ENCODE measurements at places on chromosomes 4 and X.

DNA sequence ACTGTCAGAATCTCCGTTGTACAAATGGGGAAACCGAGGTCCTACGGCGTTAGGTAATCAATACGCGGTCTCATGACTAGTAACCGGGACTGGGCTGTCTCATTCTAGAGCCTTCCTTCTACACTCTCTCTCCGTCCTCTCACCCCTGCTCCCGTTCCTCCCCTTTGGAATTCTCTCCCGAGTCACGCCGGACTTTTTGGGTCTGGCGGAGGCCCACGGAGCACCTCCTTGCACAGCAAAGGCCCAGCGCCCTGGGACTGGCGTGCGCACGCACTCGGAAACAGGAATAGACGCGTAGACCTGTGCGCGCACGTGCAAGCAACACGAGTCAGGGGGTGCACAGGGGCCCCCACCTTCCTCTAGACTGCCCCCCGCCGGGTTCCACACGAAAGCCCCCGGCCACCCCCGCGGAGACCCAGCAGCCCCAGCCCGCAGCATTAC lies 361 bp downstream of the QDPR start:
- peak; percentile 17 for DNase-seq

- no peak for DNase-seq
Measured at GRCh38 chr4:71243091-71243833, 95.6 kb upstream of the SLC4A4 start.

DNA sequence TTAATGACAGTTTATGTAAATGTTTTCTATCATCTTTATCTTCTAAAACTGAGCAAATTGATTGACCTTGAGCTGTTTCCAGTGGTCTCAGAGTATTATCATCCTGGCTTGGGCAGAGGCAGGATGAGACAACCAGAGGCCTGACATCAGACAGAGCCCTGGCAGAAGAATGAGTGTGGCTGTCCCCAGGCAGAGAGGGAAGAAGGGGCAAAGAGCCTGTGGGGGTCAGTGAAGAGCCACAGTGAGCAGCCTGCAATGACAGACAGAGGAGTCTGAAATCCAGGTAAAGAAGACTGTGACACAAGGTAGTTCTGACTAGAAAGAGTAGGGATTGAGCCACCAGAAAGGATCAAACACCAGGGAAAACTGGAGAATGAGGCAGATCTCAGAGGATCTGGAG lies 182.4 kb upstream of the ARSJ start:
- DNase-seq, result no peak

DNA sequence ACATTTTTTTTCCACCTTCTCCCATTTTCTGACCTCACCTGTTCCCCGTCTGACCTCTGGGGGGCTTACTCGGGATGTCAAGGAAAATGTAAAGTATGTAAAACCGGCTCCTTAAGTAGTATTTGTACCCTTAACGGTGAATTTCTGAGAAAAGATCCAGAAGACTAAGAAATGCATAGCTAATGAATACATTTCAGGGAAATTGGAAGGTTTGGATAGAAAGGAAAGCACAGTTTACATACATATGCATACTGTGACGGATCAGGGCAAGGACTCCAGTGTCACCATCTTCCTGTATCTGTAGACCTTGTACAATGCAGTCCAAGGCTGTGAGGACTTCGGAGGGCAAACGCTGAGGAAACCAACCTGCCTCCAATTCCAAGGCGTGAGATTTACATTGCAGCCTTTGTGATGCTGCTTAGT lies 2185.9 kb upstream of the TENM3 start:
- DNase-seq, result no peak

- no peak for DNase-seq
Measured at GRCh38 chrX:134712272-134712671, 54.0 kb upstream of the PLAC1 start.

DNA sequence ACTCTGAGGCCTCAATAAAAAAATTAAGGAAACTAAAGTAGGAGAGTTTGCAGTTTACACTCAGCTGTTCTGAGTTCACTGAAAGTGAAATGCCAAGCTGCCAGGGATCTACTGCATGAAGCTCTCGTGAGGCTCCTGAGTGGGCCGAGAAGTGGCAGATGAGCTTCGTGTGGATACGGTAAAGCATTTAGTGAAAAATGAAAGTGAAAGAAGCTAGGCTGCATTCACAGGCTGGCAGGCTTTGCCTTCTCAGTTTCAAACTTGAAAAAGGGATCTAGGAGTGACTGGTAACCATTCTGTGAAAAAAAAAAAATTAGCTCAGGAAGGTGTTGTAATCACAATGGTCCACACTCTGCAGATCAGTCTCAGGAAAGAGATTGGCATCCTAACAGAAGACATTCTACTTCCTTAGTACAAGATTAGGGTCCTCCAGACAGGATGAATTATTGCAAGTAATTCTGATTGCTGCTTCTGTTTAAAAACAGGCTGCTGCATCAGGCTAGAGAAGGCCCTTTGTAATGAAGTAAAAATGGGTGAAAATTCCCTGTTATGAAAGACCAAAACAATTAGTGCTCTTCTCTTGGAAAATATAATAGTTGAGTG lies 679.9 kb downstream of the RPA4 start:
- peak; percentile 16 for DNase-seq

- no peak for DNase-seq
Measured at GRCh38 chr4:184528713-184529112, 54.4 kb upstream of the IRF2 start.

- DNase-seq, result no peak
Measured at GRCh38 chrX:9122519-9123245, 88.8 kb upstream of the FAM9B start.

DNA sequence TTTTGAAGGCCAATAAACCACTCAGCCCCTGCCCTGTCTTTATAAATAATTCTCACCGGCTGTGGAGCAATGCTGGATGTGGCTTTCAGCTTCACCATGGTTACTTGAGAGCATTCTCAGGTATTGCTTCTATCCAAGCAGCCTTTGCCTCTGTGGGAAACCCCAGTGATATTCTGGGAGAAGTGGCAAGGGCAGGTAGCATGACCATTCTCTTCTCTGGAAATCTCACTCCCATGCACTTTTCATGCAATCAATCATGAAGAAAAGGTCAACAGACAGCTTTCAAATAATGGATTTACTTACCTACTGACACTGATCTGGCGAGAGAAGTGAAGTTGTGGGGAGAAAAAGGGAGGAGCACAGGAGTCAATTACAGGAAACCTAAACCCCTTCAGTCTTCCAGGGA lies 49.5 kb downstream of the UNC5C start:
- DNase-seq, result no peak

- DNase-seq, result no peak
Measured at GRCh38 chr4:159227378-159227777, 124.5 kb downstream of the RAPGEF2 start.

GRCh38 chr4:138028923-138029322 lies 213.2 kb downstream of the SLC7A11 start:
- no peak for DNase-seq

GRCh38 chr4:48944756-48945241 lies 38.2 kb upstream of the OCIAD2 start:
- DNase-seq, result no peak

GRCh38 chrX:63657821-63658220 lies 127.2 kb downstream of the ARHGEF9 start:
- no peak for DNase-seq

DNA sequence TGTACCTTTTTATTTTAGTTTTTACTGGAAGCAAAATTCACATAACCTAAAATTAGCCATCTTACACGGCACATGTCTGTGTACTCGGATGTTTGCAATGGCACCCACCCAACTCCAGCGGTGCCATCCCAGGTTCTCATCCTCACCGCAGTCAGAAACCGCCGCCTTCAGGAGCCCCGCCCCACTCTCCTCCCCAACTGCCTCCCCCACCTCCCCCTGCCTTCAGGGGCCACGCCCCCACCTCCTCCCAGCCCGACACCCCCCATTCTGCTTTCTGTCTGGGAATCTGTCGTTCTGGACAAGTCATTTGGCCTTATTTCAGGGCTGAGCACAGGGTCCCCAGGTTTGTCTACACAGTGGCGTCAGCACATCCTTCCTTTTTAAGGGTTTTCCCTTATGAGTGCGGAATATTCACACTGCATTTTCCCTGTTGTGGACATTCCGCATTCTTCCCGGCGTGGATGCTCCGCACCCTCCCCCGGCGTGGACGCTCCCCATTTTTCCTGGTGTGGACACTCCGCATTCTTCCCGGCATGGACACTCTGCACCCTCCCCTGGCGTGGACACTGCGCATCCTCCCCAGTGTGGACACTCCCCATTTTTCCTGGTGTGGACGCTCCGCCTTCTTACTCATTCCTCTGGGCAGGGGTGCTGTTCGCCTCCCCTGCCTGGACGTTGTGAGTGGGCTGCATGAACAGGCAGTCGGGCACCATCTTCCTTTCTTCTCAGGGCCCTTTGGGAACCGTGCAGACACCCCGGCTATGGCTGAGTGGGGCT lies 135.4 kb upstream of the NKX1-1 start:
- no peak for DNase-seq

GRCh38 chr4:142846108-142846728 lies at the start of gene INPP4B:
INPP4B (minus strand) TSS chr4:142846301.
- DNase-seq, result no peak

DNA sequence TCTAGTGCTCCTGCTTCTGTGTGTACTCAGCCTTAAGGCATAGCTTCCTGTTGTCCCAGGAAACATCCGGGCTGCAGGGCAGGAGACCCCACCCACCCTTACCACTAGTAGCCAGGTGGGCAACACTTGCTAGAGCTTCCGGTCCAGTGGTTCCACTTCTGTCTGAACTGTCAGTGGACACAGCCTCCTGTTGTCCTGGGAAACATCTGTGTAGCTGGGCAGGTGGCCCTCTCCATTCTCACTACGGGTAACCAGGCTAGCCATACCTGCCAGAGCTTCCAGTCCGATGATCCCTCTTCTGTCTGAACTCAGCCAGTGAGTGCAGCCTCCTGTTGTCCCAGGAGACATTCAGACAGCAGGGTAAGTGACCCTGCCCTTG lies 372.2 kb downstream of the INPP4B start:
- no peak for DNase-seq

- no peak for DNase-seq
Measured at GRCh38 chrX:122835886-122836285, 348.2 kb upstream of the GRIA3 start.

DNA sequence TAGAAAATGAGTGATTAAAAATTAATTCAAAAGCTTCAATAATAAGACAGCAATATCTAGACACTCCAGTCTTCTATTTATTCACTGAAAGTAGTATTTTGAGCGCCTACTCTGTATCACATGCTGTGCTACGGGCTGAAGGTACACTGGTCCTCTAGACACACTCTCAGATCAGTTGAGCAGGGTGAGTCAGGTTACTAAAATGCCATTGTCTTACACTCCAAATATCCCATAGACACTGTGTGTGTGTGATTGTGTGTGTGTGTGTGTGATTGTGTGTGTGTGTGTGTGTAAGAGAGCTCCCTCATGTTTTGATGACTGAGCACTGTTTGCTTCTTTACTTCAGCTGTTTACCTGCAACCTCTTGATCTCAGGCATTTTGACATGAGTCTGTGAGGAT lies 342.8 kb upstream of the BOD1L1 start:
- no peak for DNase-seq

DNA sequence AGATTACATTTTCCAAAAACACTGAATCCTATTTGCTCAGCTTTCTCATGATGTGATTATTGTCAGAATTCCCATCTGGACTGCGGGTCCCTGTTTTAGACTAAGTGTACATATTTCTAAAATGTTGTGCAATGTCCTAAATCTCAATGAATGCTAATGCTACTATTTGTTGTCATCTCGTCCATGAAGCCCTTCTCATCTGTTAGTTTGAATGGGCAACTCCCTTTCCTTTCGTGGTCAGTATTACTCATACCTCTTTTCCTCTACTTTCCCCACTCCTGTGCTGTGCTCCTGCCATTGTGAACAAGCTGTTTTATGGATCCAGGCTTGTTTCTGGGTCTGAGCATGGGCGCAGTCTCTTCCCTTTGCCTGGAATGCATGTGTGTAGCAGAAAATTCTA lies 91.0 kb downstream of the MID1 start:
- no peak for DNase-seq

DNA sequence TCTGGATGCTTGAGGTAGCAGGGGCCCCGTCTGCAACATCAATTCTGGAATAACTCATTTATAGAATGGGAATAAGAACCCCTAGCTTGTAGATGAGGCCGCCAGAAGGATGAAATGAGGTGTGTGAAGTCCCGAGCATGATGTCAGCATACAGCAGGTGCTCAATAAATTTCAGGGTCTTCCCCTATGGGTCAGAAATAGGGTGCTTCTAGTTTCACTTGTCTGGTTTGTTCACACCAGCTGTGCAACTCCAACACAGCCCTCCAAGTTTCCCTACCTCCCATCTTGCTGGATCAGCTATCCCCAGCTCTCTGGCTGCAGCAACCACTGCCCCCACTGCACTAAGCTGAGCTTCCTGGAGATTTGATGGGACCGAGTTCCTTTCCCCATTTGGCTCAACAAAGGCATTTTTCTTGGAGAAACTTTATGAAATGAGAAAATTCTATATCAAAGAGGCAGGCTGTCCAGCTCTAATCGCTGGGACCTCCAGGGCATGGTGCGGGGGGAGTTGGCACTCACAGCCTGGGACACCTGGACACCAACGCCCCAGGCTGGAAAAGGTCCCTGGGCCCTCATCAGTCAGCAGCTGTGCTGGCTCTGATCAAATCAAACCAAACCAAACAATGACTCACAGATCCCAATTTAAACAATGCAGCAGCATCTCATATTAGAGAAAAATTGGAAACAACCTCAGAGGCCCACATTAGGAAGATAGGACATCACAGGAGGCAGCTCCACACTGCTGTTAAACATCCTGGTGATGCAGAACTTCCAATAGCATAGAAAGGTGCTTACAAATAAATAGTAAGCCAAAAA lies 13.3 kb downstream of the SLC2A9 start:
- no peak for DNase-seq

DNA sequence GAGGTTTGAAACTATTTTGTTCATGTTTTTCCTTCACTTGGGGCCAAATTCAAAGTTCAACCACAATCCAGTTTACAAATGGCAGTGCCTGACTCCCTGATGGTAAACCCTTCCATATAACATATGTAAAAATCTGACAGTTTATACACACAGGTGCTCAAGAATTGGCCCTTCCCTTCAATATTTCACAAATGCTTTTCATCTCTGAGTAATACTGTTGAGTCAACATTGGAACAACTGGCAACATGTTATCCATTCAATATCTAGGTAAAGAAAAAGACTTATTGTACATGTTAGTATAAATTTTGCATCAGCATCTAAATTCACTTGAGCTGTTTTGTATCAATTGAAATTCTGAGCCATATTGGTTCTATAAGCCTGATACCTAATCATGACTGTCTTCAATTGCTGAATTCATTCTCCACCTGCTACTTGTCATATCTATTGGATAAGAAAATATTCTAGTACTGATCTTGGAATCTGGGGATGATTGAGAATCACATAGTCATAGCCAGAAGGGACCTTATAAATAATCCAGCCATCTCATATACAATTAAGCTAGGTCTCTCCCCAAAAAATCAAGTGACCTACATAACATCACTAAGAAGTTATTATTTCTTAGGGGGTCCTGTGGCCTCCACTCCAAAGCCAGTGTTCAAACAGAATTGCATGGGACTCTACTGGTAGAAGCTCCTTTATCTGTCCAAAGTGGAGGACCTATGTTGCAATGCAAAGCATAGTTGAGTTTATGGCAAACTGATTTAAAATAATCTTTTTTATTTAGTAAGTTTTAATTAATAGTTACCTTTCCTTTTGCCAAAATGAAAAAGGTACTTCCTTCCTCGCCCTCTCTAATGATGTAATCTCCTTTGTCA lies 61.9 kb downstream of the PRKG2 start:
- no peak for DNase-seq

Data from stimulated activated CD8-positive, alpha-beta memory T cell treated with anti-CD3 and anti-CD28 coated beads, Interleukin-4, amount 100 ng/mL, for 4 hours (primary cell).